Activated CD8-positive, alpha-beta memory T cell treated with anti-CD3 and anti-CD28 coated beads for 48 hours (primary cell): ENCODE measurements at places on chromosomes 6 and 20.

DNA sequence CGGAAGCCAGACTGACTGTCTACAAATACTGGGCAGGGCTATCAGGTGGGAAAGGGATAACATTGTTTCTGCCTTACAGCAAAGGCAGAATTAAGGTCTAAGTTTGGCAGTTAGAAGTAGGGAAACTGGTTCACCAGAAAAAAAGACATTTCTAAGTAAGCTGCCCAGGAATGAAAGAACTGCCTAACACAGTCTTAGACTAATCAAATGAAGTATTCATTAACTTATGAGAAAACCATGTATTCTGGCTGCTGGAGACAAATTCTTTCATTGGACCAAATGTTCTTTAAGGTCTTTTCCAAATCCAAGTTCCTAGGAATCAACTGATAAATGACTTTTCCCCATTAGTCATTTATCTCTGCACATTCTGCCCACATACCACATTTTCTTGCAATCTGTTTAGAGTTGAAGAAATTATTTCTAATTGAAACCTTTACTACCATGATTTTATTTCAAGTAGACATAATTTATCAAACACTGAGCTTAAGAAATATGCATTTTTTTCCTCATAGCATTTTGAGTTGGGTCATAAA lies 120.3 kb upstream of the OGFRL1 start:
- no peak for DNase-seq

DNA sequence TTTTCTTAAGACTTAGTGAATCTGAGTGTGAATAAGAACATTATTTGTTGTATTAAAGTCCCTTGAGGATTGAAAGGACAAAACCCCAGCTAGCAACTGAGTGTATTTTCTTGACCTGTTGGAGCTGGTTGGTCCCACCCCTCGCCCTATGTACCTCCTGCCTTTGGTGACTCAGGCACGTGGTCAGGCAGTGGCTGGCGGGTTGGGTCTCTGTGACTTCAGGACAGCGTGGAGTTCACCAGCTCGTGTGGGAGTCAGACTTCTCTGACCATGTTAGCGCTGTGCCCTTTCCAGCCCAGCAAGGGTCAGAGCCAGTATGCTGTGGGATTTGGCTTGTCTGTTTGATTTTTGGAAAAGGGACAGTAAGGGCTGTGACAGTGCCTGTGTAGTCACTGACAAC lies 93.7 kb downstream of the SSR1 start:
- DNase-seq: no peak

GRCh38 chr20:39554341-39554740 lies 592.2 kb downstream of the DHX35 start:
- DNase-seq: no peak

- DNase-seq: no peak
Measured at GRCh38 chr20:40497899-40498691, 190.9 kb downstream of the MAFB start.

GRCh38 chr20:55354720-55355119 lies 650.6 kb downstream of the CBLN4 start:
- DNase-seq: no peak

- no peak for DNase-seq
Measured at GRCh38 chr20:51735728-51736600, 32.2 kb downstream of the ATP9A start.

GRCh38 chr6:138001750-138002349 lies 105.4 kb downstream of the PERP start:
- DNase-seq: no peak

- no peak for DNase-seq
Measured at GRCh38 chr6:160952633-160953281, 38.8 kb upstream of the MAP3K4 start.
